Amniotic epithelial cell (primary cell): ENCODE measurements at places on chromosomes 16 and 17.

GRCh38 chr17:64635647-64636305, 26.3 kb downstream of the SMURF2 start:
- DNase-seq: peak; percentile 67

DNA sequence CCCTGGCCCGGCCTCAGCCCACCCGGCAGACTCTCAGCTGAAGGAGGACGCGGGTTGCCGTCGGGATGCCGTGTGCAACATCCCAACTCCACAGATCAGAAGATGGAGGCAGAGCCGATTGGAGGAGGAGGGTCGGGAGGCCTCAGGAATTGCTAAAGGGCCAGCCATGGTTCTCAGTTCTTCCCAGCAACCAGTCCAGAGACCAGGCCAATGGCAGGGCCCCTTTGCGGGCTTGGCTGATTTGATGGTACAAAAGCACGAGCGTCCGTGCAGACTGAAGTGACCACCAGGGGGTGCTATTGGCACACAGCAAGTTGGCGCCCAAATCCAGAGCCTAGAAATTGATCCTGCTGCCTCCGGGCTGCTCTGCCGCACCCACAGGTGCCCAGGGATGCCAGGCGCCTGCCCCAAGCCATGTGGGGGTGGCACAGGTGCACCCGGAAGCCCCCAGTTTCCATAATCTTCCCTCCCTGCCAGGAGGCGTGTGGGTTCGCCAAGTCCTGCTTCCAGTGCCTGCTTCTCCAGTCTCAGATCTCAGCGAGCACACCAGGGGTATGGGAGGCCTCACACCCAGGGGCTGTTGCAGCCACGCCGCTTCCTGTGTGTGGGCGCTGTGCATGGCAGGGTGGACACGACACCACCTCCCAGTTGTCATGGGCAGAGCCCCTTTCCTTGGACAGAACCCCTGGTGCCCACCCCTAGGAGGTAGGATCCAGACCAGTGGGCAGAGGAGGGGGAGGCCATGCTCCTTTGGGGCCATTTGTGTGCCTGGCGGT, 7.1 kb upstream of the TEX19 start:
- DNase-seq: peak; percentile 85

DNA sequence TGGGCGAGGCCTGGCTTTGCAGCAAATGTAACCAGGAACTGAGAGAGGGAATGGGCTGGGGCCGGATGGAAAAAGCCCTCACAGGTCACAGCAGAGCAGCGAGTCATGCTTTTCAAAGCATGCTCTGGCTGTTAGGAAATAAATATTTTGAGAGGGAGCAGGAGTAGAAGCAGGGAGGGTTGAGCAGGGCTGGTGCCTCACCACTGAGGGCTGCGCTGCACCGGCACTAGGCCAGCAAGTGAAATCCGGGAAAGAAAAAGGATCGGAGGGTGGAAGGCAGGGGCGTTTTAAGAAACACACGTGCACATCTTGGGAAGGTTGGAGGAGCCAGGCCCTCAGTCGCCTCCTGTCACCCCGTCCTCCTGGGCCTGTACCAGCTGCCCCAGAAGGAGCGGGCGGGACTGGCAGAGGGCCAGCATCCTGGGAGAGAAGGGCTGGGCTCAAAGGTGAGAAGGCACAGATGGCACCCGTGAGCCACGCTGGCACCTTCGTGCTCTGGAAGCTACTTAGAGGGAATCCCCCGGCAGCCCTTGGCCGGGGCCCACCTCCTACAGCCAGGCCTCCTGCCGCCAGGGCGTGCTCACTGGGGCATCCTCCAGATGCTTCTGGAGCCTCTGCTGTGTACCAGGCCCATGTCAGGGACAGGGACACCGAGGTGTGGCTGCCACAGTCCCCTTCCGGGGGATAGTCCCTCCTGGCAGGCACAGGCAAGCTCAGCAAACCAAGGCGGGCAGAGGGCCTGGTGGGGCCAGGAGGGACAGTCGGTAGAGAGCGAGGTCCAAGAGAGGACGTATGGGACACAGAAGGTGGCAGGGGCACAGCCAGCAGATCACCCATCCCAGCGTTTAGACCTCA, 71.5 kb upstream of the PLCG2 start:
- DNase-seq: peak; percentile 59

DNA sequence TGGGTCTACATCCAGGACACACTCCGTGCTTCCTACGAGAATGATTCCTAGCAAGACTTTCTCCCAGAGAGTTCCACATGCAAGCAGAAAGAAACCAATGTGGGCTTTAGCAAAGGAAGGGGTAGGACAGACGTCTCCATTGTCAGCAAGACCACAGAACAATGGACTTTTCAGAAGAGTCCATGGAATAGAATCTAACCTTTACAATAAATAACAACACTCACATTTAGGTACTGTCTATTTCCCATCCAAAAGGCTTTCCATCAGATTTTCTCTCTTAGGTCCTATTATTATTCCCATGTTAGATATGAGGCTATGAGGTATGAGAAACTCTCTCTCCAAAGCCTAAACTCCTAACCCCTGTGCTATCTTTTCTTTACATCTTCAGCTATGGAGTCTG, 360.9 kb downstream of the GRIN2A start:
- no peak for DNase-seq

DNA sequence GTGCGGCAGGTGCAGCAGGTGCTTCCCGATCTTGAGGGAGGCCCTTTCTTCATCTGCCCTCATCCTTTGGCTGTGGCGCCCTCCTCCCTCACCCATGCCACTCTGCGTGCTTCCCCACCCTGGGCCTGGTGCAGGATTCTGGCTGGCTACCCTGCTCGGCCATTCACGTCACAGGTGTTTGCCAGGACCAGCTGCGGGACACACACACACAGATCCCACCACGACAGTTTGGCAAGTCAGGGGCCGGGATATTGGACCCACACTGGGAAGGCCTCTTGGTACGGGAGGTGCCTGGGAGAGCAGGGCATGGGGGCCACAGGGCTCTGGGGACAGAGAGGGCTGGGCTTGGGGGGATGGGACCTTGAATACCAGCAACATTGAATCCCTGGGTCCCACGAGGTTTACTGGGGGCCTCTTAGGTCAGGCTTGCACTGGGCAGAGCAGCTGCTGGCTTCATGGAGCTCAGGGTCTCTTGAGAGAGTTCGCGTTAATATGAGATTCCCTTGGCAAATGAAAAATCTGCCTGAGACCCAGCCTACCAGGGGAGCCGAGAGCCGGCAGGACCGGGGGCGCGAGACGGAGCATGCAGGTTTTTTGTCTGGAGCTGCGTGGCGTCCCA, 15.1 kb downstream of the ADCY7 start:
- no peak for DNase-seq

DNA sequence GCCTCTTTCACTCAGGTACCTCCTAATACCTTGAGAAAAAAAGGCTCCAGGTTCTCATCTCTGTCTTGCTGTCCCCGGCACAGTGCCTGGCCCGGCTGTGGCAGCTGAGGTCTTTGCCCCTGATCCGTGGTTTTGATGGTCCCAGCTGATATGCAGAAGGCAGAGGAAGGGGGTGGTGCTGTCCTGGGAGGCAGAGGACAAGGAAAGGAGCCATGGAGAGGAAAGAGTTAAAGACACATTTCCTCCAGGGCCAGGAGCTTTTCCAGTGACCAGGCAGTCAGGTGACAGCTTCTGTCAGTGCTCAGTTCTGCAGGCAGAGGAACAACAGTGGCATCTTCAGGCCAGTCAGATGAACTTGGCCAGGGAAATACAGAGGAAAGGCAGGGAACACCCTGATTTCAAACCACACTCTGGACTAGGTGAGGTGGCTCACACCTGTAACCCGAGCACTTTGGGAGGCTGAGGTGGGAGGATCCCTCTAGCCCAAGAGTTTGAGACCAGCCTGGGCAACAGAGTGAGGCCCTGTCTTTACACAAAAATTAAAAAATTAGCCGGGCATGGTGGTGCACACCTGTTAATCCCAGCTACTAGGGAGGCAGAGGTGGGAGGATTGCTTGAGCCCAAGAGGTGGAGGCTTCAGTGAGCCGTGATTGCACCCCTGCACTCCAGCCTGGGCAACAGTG, 3.3 kb upstream of the COG1 start:
- DNase-seq: peak; percentile 48

- no peak for DNase-seq
These were observed 50.0 kb upstream of the CCL1 start for GRCh38 chr17:34412965-34413441.

GRCh38 chr16:47851146-47851545, 304.6 kb downstream of the ABCC12 start:
- DNase-seq: no peak

GRCh38 chr17:64709481-64709880, 47.4 kb upstream of the SMURF2 start:
- DNase-seq: no peak

GRCh38 chr17:6698004-6698403, 15.2 kb downstream of the SLC13A5 start:
- DNase-seq: no peak

GRCh38 chr17:80382446-80382845, 32.5 kb upstream of the ENDOV start:
- no peak for DNase-seq

DNA sequence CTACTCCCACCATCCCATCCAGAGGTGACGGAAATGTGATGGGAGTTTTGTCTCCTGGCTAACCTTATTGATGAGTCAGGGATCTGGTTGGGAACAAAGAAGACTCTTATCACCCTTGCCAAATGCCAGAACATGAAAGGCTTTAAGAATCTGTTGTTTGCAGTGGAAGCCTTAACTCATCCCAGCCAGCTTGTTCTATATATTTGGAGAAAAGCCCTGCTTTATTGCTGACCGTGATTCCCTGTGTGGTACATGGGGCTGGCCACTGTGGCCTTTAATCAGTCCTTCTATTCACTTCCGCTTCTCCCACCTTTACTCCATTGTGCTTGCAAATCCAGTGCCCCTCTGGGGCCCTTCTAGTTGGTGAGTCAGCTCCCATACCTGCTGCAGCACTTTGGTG, 156.6 kb downstream of the PHKB start:
- DNase-seq: peak; percentile 10

- DNase-seq: peak; percentile 86
These were observed 2.0 kb downstream of the CBX4 start for GRCh38 chr17:79836972-79837887.

GRCh38 chr16:21159281-21159951, 942 bp downstream of the LDAF1 start:
- DNase-seq: no peak

- no peak for DNase-seq
These were observed 65.5 kb upstream of the DOC2B start for GRCh38 chr17:246851-247421.

DNA sequence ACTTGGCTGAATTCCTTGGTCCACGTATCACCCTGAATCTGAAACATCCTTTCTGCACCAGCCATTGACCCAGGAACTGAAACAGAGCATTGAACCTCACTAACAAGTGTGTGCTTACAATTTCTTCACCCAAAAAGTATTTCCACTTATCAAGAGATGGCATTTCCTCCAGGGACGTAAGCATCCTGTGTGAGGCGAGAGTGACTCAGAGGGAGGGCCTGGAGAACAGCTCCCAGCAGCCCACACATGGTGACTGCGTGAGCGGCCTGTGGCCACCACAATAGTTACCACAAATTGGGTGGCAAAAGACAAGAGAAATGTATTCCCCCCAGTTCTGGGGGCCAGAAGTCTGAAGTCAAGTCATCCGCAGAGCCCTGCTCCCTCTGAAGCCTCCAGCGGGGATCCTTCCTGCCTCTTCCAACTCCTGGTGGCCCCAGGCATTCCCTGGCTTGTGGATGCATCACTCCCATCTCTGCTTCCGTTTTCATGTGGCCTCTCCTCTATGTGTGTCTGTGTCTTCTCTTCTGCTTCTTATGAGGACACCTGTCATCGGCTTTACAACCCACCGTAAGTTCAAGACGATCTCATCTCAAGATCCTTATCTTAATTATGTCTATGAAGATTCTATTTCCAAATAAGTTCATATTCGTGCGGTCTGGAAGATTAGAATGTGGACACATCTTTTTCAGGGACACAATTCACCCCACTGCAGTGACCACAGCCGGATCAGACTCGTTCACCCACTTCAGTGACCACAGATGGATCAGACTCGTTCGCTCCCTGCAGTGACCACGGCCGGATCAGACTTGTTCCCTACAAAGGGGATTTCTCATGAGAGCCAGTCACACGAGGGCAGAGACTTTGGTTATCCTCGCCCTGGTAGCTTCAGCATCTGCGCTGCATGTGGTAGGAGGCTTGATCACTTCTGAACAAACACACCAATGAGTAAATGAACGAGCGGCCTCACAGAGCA, 122.6 kb upstream of the FOXF1 start:
- peak; percentile 98 for DNase-seq

DNA sequence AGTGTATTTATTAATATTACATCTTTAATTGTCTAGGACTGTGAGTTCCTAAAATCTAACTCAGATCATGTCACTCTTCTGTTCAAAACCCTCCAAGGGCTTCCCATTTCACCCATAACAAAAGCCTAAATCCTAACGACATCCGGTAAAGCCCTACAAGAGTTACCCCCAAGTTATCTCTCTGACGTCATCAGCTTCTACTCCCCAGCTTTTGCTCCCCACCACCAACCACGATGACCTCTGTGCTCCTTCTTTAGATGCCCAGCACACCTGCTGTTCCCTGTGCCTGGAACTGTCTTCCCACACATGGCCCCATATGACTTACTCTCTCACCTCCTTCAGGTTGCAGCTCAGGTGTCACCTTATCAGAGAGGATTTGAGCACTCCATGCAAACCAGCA, 6.3 kb upstream of the KDM8 start:
- no peak for DNase-seq

- DNase-seq: no peak
These were observed at the start of gene BAIAP3 for GRCh38 chr16:1333149-1333812. BAIAP3 (plus strand) TSS chr16:1333645; CDS start chr16:1338550, 4,905 bp downstream.

GRCh38 chr17:11554042-11554441, 44.2 kb upstream of the DNAH9 start:
- DNase-seq: no peak

GRCh38 chr17:37295888-37296287, 79.9 kb upstream of the C17orf78 start:
- DNase-seq: no peak

DNA sequence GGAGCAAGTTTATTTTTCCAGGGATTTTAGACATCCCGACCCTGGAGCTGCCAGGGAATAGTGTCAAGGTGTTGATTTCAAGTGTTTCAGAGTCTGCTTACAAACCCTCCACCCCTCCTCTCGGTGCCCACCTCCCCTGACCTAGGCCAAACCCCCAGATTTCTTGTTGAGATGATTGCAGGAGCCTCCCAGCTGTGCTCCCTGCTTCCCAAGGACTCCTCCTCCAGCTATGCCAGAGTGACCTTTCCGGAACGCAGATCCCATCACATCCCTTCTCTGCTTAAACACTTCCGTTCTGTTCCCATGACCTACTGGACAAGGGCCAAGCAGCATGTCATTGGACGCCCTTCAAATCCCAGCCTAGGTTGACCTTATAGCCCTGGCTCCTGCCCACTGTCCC, 23.7 kb upstream of the CDH1 start:
- DNase-seq: no peak

DNA sequence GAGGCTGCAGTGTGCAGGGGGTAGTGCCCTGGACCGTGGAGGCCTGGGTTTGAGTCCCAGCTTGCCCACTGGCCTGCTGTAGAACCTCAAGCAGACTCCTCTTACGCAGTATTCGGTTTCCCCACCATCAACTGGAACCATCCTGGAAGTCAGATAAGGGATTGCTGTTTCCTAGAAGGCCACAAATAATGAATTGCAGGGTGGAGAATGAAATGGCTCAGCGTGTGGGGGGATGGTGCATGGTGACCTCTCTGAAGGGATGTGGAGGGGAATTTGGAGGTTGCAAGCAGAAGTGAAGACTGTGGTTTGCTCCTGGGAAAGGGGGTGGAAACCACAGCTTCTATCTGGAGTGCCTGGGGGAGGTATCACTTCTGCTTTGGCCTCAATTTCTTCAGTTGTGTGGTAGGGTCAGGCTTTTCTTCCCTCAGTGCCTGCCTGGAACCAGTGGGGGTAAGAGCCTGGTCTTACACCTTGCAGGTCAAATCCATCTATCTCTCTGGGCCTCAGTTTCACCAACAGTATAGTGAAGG, 1.7 kb downstream of the ADGRG5 start:
- DNase-seq: peak; percentile 91

GRCh38 chr17:39385040-39385439, 16.4 kb downstream of the FBXL20 start:
- DNase-seq: no peak
